ENCODE measurements at places on chromosomes 16 and 17. TPM values are rescaled to one million over a fixed set of nuclear protein-coding genes. Genes with fewer than 3 reads are reported as not detected.

The TBC1D3G gene
- polyA plus RNA-seq, result not detected

The GAS2L2 gene
- polyA plus RNA-seq, result 0.03 TPM

The TEDC2 gene
- 13.7 TPM for polyA plus RNA-seq

The WNK4 gene
- polyA plus RNA-seq, result 13.8 TPM

The ST6GALNAC2 gene
- 6.0 TPM for polyA plus RNA-seq

GRCh38 chr16:52280086-52280485 lies 266.9 kb downstream of the TOX3 start:
- no peak for DNase-seq

DNA sequence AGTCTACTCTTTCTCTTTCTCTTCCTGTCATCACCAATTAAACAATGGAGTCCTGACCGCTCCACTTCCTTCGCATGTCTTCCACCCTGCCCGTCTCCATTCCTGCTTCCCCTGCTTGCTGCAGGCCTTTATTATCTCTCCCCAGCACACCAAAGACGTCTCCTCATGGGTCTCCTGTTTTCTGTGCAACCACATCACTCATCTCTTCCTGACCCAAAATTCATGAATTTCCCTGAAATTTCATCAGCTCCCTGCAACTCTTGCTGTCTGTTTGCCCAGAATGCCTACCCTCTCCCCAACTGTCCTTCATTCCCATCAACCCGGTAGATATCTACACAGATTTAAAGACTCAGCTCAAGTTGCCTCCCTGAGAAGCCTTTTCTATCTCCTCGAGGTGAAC lies 76.7 kb upstream of the ALOX12 start:
- no peak for DNase-seq

GRCh38 chr16:11126399-11127054 lies 129.5 kb downstream of the SOCS1 start:
- no peak for DNase-seq

- peak; percentile 43 for DNase-seq
Measured at GRCh38 chr17:52106638-52107261, 51.8 kb downstream of the CA10 start.

GRCh38 chr17:79255926-79256585 lies 181.4 kb downstream of the ENGASE start:
- no peak for DNase-seq

DNA sequence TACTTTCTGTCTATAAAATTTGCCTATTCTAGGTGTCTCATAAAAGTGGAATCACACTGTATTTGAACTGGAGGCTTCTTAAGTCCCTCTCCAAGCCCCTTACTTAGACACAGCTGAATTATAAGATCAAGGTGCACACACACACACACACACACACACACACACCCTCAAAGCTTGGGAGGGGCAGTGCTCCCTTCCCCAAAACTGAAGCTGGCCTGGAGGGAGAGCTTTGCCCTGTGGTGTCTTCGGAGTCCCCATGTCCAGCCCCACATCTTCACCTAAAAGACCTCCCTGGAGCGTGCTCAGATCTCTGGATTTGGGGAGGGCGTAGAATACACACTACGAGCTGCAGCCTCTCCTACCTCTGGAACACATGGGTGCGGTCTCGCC lies 828 bp downstream of the EMP2 start:
- DNase-seq, result no peak

DNA sequence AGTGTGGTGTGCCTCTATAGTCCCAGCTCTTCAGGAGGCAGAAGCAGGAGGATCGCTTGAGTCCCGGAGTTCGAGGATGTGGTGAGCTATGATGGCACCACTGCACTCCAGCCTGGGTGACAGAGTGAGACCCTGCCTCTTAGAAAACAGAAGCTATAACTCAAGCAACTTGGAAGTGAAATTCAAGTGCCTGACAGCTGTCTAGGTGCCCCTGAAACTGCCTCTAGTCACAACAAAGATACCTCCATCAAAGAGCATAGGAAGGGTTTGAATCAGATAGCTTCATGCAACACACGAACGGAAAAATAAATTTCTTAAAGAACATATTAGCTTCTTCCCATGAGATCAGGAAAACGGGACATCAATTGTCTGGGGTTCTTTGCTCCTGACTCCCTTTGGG lies 860 bp upstream of the PLCG2 start:
- DNase-seq, result no peak

GRCh38 chr17:53012364-53012763 lies 810.4 kb upstream of the KIF2B start:
- DNase-seq, result no peak

DNA sequence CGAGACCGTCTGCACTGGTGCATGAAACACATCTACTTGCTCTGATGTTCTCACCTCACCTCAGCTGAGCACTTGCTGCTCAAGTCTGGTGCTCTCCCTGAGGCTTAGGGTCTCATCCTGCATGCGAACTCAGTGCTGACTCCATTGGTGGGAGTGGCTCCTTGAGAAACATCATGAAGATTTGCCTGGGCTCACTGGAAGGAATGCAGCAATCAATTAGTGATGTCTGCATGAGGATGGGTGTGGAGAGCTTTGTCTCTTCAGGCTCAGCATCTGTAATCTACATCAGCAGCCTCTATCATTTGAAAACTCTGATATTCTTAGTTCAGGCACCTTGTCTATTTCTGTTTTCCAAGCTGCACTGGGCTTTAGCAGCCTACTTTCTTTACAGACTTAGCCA lies 204.4 kb downstream of the IRF8 start:
- DNase-seq, result no peak

DNA sequence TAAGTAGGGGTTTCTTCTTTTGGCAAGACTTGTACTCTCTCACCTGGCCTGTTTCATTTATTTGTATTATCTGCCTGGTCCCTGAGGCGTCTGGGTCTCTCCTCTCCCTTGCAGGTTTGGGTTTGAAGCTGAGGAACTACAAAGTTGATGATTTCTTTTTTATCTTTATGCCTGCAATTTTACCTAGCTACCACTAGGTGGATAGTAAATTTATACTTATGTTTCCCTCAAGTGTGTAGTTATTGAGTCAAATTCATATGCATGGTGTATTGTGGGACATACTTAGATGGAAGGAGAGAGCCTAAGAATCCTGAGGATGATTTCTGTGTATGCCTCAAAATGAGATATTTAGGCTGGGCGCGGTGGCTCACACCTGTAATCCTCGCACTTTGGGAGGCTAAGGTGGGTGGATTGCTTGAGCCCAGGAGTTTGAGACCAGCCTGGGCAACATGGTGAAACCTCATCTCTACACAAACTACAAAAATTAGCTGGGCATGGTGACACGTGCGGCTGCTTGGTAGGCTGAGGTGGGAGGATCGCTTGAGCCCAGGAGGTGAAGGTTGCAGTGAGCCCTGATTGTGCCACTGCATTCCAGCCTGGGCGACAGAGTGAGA lies 13.6 kb downstream of the TMEM98 start:
- DNase-seq, result no peak

DNA sequence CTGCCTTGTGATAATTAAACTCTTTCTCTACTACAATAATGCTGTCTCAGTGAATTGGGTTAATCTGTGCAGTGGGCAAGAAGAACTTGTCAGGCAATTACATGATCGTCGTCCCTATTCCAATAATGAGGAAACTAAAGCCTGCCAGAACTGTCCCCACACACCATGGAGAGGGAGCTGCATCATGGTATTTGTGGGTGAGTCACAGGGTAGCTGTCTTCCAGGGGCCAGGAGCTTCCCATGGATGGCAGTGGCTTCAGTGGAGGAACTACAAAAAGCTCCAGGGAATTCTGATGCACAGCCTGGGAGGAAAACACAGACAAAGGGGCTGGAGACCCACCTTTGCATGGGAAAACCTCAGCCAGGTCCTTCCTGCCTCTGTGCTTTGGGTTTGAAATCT lies 83.3 kb upstream of the C16orf82 start:
- DNase-seq, result no peak

DNA sequence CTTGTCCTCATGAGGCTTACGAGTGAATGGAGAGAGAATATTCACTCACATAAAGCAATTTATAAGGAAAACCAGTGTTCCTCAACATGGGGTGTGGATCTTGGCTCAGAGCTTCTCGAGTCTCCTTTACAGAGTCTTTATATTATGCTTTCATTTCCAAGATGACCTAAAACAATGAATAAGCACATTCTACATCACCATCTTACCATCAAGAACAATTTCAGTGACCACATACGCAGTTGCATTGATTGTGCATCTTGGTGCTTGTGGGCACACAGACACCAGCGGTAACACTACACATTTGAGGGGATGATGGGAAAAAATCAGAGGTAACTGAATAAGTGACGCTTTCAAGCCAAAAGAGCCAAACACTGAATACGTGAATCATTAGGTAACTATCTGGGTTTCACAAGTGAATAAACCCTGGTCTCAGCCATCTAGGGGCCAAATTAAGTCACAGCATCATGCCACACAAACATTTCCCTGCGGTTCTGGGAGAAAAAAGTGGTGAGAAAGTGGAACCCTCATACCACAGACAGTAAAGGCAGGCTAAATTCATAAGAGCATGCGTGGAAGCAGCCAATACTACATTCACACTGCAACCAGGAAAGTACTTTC lies 9.4 kb downstream of the CWC25 start:
- DNase-seq, result no peak

DNA sequence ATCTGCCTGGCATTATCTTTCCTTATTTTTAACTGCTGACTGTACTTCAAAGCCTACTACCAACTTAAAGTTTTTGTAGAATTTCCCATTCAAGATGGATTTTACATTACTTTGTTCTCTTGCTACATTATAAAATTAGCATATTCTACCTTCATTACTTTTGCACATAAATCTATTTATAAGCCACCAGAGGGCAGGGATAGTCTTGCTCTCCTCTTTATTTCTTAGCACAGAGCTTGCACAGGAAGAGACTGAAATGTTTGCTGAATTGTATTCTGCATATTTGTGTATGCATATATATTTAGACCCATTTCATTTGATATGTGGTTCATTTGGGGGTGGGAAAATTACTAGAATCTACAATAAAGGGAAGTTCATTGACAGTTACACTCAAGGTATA lies 108.0 kb downstream of the SKAP1 start:
- DNase-seq, result no peak

Measured in renal pelvis (tissue), 12 donors.